ENCODE measurements at places on chromosomes 7 and 10.
A peak's percentile ranks its signal among the peaks of the same experiment; 100 is the strongest.

DNA sequence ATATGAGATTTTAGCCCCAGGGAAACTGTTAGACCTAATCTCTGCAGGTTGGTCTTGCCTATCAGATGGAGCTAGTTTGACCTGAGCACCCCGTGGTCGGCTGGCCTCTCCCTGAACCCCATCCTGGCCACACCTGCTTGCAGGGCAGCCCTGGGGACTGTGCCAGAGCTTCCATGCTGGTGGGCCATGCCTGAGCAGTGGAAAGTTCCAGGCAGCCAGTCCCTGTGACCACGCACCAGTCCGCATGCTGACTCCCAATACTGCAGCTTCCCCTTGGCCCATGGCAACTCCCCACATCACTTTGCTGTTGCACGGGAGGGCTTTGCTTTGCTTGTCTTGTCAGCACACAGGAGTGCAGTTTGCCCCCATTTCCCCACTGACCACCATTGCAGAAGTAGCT, 427.8 kb upstream of the SEMA3D start:
- DNase-seq = no peak

- no peak for DNase-seq
These were observed 178.0 kb downstream of the JAZF1 start for GRCh38 chr7:28002638-28003037.

DNA sequence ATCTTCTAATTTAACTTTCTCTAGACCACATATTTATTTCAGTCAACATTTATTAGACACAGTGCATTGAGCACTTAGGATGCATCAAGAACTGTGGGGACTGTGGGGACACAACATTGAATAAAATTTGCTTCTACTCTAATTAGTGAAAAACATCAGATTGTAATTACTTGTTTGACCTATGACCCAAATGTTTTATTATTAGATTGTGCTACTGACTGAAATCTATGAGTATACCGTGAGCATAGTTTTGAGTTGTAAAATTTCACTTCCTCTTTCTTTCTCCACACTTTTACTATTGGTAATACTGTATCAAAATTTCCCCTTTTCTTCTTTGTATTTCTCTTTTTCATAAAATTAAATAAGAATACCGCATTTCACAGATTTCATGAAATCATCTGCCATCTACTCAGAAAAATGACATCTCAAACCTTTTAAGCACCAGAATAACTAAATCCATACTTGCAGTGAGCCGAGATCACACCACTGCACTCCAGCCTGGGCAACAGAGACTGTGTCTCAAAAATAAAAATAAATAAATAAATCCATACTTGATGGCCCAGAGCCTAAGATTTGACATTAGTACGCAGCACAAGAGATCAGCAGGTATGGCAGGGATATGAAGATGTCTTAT, 25.4 kb upstream of the INPP5F start:
- DNase-seq = no peak

GRCh38 chr10:87054373-87055295, 34.5 kb downstream of the FAM25A start:
- no peak for DNase-seq

DNA sequence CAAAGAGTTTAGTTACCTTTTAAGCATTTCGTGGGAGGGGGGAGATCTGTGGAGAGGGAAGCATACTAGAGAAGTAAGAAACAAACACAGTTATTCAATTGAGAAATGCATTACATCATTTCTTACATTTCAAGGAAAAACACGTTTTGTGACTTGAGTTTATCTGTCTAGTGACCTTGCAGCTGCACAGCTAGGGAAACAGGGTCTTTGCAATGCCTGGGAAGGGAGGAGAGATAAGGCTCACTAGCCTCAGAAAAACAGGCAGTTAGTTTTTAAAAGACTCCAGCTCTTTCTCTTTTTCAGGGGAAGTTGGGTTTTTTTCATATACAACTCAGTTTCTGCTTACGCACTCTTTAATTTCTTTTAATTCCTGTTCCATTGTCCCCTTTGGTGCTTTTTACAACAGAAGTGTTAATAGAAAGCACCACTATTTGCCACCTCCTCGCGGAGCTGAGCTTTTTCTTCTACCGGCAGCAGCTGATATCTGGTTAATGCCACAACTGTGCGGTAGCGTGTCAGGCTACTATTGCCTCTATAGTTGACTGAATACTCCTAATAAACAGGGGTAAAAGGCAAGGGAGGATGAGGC, 5.6 kb downstream of the CYP3A43 start:
- DNase-seq = no peak

DNA sequence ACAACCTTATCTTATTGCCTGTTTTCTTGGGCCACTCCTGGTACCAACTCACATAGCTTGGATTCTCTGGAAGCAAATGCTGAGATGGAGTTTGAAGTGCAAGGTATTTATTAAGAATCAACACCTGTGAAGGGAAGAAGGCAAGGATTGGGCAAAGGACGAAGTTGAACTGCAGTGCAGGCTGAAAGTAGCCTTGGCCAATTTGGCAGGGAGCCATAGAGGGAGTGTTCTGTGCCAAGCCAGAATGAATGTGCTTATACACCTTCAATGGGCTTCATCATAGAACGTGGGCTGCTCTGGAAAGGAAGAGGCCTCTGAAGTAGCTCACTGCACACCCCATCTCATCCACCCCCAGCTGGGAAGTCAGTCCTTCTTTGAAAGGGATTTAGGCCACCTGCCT, 79.8 kb upstream of the IFRD1 start:
- DNase-seq = no peak

- DNase-seq = no peak
These were observed 44.0 kb downstream of the SLC18A2 start for GRCh38 chr10:117284716-117285494.

DNA sequence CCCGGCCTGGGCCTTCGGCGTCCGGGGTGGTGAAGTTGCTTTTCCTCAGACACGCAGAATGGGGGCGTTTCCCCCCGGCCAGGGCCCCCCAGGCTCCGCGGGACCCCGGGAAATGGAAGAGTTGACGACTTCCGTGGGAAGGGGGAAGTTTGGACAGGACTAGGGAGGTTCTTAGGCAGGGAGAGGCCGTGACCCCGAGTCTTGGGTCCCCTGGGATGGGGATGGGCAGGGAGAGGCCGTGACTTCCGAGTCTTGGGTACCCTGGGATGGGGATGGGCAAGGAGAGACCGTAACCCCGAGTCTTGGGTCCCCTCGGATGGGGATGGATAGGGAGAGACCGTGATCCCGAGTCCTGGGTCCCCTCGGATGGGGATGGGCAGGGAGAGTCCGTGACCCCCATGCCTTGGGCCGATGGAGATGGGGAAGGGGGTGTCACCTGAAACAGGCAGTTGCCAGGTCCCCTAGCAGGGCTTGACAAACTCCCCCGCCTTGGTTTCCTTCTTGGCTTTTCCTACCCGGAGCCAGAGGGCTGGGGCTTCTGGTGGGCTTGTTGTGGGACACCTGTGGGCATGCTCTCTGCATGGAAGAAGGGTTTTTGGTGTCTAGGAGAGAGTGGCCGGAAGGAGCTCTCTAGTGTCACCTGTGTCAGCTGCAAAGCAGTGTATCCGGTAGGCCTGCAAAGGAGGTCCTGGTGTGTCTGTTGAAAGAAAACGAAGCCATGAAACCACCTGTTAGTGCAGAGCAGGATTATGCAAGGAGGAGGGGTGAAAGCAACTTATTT, 1.1 kb downstream of the TRRAP start:
- peak; percentile 47 for DNase-seq

GRCh38 chr10:116849248-116850057, at the start of gene ENO4:
Gene ENO4 (plus strand): TSS chr10:116849499. CDS start chr10:116849567, 68 bp downstream.
- DNase-seq = no peak

DNA sequence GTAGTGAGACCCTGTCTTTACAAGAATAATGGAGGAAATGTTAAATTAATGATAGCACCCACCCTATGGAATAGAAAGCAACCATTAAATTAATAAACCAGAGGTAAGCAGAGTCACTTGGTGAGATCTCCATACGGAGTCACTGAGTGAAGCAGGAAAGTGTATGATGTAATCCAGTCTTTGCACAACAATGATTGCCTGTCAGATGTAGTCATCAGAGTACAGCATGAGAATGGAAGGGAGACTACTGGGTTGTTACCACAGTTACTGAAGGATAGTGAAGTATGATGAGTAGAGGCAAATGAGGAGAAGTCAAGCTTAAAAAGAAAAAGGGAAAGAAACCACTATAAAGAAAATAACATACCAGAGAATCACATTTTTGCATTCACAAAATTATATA, 371.9 kb upstream of the SHH start:
- DNase-seq = no peak

DNA sequence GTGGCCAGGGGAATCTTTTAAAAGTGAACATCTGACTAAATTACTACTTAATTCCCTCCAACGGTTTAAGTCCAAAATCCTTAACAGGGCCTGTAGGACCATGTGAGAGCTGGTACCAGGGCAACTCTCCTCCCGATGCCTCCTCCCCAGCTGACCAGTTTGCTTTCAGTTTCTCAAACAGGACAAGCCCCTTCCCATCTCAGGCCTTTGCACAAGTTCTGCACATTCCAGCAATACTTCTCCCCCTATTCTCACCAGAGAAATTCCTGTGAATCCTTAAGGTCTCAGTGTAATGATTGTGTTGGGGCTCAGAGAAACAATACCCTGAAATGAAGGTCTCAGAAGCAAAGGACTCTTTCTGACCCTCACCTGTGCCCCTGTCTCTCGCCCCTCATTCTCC, 8.0 kb upstream of the CALHM1 start:
- no peak for DNase-seq

DNA sequence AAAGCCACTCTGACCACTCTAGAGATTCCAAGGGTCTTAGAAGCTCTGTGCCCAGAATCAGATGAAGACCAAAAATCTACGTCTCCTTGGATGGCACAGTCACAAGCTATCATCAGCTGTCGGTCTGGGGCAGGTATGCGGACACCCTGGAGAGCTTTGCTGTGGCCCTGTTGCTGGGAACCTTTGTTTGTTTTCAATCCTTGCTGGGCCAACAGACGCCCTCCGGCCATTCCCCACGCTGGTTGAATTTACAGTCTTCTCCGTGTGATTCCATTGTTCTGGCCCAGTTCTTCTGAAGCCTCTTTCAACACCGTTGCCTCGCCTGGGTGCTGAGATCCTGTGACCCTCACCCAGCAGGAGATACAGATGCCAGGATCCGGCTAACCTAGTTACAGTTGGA, 149.4 kb upstream of the PFKP start:
- DNase-seq = no peak

DNA sequence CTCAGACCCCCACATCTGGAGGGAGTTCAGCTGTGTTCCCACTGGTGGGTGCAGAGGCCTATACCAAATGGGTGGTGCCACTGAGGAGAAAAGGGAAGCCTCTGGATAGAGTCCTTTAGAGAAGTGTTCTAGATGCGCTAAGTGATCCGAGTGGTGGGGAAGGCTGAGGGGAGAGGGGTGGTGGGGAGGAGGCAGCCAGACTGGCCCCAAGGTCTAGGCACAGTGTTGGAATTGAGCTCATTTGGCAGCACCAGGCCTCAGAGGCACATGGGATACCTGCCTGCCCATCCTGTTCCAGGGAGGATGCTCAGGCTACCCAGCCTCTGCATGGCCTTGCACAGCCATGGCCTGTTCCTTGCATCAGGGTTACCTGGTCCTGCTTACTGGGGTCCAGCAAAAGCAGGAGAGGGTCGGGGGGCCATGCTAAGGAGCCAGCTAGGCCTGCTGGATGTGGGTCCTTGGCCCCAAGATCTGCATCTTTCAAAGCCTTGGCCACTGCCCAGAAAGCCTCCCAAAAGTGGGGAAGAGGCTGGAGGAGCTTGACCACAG, 99.6 kb downstream of the NEURL1 start:
- DNase-seq = no peak

- peak; percentile 29 for DNase-seq
These were observed 164.4 kb downstream of the GLRX3 start for GRCh38 chr10:130300608-130301020.

GRCh38 chr7:158955146-158955870, 99.0 kb downstream of the DYNC2I1 start:
- DNase-seq = no peak

- no peak for DNase-seq
These were observed 280.7 kb upstream of the MAGI2 start for GRCh38 chr7:79734181-79734580.

DNA sequence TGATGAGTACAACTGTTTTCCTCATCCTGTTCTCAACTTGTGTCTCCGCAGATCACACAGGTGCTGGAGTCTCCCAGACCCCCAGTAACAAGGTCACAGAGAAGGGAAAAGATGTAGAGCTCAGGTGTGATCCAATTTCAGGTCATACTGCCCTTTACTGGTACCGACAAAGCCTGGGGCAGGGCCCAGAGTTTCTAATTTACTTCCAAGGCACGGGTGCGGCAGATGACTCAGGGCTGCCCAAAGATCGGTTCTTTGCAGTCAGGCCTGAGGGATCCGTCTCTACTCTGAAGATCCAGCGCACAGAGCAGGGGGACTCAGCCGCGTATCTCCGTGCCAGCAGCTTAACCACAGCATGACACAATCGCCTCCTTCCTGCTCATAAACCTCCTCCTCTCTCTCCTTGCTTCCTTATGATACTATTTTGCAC, 126.7 kb upstream of the PRSS58 start:
- DNase-seq = no peak

DNA sequence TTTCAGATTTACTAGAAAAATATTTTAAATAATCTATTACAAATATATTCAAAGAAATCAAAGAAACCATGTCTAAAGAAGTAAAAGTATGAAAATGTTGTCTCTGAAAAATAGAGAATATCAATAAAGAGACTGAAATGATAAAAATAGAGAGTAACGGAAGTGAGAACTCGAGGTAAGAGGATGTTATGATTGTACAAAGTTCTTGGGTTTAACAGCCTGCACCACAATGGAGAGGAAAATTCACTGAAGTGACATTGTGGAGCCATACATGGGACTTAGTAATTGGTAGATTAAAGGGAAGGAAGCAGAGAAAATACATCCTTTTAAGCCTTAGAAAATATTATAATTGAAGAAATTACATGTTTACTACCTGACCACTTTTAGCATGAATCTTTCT, 77.9 kb downstream of the THSD7A start:
- no peak for DNase-seq

DNA sequence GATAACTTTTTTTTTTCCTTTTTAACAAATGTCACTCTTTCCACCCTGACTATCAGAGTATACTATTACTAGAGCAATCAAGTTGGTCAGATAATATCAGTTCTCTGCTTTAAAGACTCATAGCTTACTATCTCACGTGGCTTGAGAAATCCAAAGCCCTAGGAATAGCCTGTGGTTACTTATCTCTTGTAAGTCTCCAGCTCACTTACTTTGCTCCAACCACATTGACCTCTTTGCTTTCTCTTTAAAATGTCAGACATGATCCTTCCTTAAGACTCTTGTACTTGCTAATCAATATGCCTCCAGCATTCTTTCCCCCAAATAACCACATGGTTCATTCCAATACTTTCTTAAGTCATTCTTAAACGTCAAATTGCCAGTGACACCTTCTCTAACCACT, 1292.2 kb downstream of the REEP3 start:
- no peak for DNase-seq

- no peak for DNase-seq
These were observed 3.1 kb upstream of the KIAA1217 start for GRCh38 chr10:24205821-24206220.

GRCh38 chr7:2726316-2727018, 38.5 kb downstream of the AMZ1 start:
- DNase-seq = no peak
